CD8-positive, alpha-beta T cell (primary cell): ENCODE measurements at places on chromosomes 12 and 14. TPM values are rescaled to one million over a fixed set of nuclear protein-coding genes. Genes with fewer than 3 reads are reported as not detected.

DNA sequence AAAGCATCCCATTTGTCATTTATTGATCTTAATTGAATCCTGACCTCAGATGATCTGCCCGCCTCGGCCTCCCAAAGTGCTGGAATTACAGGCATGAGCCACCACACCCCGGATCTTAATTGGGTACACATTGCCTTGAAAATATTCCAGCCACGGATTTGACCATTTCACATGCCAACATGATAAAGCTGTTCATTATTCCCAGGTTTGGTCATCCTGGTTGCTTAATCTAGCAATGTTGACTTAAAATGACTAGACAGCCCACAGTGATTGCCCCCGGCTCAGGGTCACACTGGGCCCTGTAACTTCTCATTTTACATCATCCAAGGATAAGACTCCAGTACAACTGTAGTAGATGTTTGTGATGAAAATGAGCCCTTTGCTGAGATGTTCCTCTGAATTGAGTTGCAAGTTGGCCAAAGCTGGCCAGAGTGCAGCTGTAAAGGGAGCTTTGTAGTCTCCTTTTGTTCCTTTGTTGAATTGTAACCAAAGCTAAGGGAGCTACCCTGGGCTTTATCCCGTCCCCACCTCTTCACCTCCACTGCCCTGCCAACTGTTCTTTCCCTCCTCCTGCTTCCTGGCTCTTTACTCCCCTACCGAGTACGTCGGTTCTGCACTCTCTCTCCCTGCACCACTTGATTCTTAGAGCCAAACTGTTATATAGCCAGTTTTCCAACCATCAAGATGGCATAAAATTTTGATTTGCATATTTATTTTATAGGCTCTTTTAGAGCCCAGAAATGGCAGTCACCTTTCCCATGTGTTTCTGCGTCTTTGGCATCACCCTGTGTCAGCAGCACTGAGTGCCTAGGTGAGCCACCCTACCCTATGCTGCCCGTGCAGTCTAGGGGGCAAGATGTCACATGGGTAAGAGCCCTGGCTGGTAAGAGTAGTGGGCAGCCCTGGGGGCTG is 141.3 kb upstream of the HIF1A start:
- no peak for DNase-seq

- DNase-seq, result no peak
Observed at GRCh38 chr12:18430425-18431048, 169.2 kb downstream of the PIK3C2G start.

DNA sequence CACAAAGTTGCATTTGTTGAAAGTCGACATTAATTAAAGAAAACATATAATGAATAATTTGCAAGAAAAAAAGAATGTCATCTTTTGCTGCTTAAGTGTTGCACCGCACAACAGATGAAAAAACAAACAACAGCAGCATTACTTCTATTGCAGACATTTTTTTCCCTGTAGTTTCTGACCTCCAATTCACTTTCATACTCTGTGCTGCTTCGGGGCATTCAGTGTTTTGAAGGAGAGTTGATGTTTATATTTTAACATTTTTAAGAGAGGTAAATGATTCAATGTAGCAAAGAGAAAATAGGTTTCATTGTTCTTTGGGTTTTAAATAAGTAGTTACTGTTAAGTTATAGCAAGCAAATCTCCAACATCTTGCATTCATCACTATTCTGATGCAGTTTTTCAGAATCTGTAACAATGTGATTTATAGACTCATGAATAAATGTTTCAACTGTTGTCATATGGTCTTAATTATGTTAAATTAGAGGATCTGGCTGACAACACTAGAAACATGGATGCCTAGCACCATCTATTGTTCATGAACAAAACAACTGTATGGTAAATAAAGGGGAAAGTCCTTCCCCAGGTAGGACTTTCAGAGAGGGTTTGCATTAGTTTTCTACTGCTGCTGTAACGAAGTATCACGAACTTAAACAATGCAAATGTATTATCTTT is 168.1 kb downstream of the BCAT1 start:
- DNase-seq, result no peak

DNA sequence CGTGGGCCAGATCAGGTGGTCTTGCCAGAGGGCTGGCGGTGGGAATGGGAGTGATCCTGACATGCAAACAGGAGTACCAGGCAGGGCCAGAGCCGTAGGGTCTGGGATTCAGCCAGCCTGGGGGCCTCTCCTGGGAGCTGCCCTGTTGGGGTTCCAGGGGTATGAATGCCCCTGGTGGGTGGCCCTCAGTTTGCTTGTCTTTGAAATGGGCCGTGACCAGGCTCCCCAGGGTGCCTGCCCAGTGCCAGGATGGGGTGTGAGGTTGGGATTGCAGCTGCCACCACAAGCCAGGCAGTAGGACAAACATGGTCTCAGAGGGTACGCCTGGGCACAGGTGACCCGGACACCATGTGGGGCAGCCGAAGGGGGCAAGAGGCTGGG is 168.8 kb downstream of the KIF26A start:
- DNase-seq, result no peak

DNA sequence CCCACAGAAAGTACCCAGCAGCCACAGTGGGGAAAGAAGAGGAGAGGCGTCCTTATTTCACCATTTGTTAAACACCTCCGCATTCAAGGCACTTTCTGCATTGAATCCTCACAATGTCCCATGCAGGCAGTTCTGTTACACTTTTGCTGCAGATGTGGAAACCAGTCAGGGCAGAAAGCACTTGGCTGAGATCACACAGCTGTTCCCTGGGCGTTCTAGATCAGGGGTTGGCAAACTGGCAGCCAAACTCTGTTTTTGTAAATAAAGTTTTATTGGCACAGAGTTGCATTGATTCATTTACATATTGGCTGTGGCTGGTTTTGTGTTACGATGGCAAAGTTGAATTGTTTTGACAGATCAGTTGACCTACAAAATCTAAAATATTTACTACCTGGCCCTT is 20.1 kb downstream of the FOXN4 start:
- DNase-seq, result no peak

- DNase-seq, result no peak
Observed at GRCh38 chr12:130572553-130572952, 143.5 kb downstream of the RIMBP2 start.

- DNase-seq, result no peak
Observed at GRCh38 chr14:54310151-54310850, 86.5 kb upstream of the CDKN3 start.

- DNase-seq, result no peak
Observed at GRCh38 chr12:46898989-46899388, 73.2 kb upstream of the SLC38A4 start.

DNA sequence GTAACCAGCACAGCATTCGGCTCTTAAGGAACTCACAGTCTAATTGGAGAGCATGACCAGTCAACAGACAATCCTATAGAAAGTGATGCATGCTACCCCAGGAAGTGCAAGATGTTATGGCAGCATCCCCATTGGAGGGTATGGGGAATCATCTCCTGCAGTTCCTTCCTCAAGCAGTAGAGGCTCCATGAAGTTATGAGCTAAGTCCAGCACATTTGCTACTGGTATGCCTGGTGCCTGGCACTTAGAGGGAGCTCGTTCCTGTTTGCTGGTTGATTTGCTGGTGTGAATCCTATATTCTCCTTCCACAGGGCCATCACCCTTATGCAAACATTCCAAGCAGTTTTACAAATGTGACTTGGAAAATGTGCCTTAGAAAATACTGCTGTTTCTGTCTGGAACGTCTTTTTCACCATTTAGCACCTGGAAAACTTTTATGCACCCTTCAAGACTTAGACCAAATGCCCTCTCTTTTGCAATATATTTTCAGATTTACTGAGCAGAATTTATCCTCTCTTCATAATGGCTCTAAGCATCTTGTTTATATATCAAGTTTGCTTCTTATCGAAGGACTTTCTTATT is 136.1 kb upstream of the WSCD2 start:
- DNase-seq, result no peak

GRCh38 chr12:5094551-5094950 is 50.9 kb downstream of the KCNA5 start:
- DNase-seq, result no peak

Gene CCDC88C
- 273 TPM for total RNA-seq

Gene EGLN3
- total RNA-seq, result 0.68 TPM

DNA sequence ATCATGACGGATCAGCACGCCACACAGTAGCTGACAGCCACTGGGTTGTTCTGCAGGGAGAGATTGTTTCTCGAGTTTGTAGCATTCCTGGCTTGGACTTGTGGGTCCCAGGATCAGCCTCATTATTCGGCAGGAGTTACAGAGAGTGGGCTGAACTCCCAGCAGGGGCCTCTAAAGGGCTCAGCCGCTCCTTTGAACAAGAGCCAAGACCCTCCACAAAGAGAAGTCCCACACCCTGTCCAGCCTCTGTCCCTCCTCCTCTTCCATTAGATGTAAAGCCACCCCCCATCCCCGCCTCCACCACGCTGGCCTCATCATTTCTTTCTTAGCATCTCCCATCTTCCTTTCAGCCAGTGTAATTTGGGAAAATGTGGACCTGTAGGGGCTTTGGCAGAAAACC is 96.7 kb upstream of the HSPB8 start:
- DNase-seq, result no peak

DNA sequence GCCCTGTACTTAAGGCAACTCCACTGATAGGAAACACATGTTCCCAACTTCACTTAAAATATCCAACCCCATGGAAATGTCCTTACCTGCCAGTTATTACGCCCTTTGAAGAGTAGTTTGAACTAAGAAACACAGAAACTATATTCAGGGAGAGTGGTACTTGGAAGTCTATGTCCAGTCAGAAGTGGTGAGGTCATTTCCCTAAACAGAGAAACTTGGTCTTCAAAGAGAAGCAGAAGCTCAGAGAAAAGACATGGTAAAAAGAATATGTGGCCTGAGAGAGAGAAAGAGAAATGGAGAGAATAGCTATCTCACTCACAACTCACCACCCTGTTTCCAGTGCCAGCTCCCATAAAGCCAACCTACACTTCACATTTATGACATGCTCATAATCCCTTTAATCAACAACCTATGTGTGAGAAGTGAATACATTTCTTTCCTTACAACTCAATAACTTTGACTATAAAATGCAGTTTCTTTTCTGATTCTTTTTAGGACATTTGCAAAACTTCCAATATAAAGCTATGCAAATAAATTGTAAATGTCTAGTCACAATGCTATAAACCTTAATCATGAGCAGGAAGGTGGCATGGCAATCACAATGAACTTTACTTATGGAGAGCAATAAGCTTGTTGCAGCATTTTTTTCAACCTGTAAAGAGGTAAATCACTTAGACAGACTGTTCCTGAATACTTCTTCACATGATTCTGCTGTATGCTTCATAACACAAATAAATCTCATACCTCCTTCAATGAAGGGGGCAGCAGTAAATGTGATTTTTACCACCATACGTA is 67.1 kb downstream of the CPNE8 start:
- no peak for DNase-seq

Gene ARHGEF25
- total RNA-seq, result 0.33 TPM

DNA sequence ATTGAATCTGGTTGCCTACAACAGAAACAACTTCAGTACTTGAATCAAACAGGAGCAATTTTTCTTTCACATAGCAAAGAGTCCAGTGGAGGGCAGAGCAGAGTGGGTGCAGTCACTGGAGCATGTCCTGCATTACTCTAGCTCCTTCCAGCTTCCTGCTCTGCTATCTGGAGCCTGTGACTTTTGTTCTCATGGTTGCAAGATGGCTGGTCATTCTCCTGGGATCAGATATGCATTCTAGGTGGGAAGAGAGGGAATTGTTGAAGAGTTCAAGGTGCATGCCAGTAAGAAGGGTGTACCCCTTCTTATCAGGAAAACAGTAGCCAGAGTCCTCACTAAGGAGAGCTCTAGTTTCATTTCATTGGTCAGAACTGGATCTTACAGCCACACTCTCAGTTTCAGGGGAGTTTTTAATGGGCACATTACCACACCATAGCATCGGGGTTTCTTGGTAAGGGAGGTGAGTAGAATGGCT is 8.0 kb downstream of the IFT43 start:
- DNase-seq, result no peak

Gene STAC3
- total RNA-seq, result 1.5 TPM

Gene EIF4B
- 709 TPM for total RNA-seq

Gene FAM181A
- not detected for total RNA-seq

Gene CHURC1
- 46.7 TPM for total RNA-seq
